ENCODE measurements at places on chromosomes 7 and 10.

GRCh38 chr10:118689070-118689858 is 65.5 kb downstream of the CACUL1 start:
- no peak for DNase-seq

DNA sequence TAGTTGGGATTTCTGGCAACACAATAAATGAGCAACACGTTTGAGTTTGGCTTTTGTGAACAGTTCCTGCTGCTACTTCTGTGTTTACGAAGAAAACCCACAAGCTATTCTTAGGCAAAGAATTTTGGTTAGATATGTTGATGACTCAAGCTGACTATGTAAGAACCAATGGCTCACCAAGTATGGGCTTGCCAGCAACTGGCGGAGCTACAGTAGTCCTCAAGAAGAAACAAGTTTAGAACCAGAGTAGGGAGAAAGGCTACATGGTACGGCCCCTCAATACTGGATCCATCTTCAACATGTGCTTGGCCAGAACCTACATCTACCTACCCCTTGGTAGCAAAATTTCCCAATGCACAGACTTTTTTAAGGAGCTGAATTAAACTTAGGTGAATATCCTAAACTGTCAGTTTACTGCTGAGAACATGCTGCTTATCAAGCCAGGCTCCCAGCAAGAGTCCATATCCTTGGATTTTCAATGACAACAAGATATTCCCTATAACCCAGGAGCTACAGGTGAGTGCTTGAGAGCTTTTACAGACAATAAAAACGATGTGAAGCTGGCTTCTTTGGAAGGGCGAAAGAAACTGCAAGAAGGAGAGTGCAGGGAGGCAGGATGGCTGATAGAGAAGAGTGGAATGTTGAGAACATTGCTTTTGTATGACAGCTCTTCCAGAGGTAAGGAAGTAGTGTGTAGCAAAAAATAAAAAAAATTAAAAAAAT is 74.3 kb upstream of the ASAH2 start:
- DNase-seq, result peak; percentile 95

GRCh38 chr10:119778776-119779445 is 53.1 kb downstream of the INPP5F start:
- no peak for DNase-seq

DNA sequence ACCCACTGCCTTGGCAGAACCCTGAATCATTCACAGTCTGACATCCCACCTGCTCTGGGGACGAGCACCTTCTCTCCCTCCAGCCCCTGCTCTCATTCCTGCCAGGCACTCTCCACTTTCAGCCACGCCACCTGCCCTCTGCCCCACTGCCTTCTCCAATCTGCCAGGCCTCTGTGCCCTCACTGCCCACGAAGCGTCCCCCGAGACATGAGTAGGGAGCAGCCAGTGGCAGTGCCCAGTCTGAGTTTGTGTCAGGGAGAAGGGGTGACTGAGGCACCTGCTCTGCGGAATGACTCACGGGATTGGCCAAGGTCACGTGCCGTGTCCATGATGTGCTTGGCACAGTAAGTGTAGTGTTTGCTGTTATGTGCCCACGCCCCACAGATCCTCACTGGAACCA is 215.2 kb upstream of the PPP2R2D start:
- DNase-seq, result no peak

- no peak for DNase-seq
Measured at GRCh38 chr7:104927055-104927454, 87.0 kb upstream of the KMT2E start.

DNA sequence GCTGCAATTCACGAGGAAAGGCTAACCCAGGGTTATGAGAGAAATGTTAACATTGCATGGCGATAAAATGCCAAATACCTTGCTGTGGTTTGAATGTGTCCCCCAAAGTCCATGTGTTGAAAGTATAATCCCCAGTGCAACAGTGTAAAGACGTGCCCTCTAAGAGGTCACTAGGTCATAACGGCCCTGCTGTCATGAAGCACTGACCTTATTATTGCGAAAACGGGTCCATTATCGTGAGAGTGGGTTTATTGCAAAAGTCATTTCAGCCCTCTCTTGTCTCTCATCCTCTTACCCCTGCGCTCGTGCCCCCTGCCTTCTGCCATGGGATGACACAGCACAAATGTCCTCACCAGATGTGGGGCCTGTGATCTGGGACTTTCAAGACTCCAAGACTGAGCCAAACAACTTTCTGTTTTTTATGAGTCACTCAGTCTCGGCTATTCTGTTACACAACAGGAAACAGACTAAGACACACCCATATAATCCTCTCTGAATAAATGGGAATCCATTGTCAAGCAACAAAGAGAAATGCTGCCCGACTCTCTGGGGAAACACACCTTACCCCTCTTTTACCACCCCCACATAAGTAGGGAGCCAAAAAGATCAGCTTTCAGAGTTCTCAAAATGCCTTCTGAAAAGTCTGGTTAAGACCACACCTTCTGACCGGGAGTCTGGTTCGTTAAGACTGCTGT is 73.1 kb upstream of the UCN3 start:
- peak; percentile 55 for DNase-seq

- DNase-seq, result no peak
Measured at GRCh38 chr10:88343761-88344484, 239.2 kb downstream of the RNLS start.

DNA sequence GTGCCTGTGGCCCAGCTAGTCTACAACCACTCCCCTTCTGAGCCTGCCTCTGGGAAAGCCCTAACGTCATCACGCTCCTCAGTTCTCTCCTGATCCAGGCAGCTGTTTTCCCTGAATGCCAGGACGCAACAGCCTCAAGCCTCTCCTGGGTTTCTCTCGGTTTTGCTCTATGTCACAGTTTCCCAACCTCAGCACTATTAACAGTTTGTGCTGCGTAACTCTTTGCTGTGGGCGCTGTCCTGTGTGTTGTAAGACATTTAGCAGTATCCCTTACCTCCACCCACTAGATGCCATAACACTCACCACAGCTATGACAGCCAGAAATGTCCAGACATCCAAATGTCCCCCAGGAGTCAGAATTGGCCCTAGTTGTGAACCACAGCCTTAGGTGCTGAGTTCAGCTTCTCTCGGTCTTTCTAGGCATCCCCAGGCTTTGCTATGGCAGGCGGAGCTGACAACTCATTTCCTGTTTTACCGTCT is 226.3 kb upstream of the NPVF start:
- DNase-seq, result no peak

DNA sequence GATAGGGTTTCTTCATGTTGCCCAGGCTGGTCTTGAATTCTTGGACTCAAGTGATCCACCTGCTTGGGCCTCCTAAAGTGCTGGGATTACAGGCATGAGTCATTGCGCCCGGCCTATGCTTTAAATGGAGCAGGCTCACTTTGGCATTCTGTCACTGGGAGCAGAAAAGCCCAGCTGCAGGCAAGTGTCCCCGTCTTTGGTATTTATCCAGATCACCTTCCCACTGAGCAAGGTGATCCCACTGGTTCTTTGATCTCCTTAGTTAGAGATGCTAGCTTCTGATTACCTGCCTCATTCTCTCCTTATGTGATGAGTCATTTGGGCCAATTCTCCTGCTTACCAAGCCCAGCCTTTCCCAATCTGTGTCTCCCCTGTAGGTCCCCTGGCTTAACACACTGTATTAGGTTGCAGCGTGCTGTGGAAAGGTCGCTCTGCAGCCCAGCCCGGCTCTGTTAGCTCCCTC is 39.3 kb downstream of the SPDYE5 start:
- DNase-seq, result no peak

- no peak for DNase-seq
Measured at GRCh38 chr10:98790817-98791216, 344.1 kb upstream of the HPS1 start.

DNA sequence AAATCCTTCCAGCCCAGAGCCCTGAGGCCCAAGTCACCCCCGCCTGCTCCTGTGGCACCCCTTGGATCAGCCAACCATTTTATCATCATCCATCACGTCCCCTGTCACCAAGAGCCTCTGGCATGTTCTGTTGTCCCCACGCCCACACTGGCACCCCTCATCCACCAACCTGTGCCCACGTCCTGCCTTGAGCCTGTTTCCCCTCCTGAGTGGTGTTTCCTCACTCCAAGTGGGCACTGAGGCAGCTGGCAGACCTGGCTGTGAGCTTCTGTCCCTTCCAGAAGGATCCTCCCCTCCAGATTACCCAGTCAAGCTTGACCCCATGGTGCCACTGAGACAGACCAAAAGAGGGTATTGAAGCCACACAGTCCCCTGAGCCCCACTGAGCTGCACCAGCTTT is 71.4 kb upstream of the ANTXRL start:
- DNase-seq, result no peak

- DNase-seq, result no peak
Measured at GRCh38 chr7:44580945-44581878, 819 bp downstream of the TMED4 start.

- no peak for DNase-seq
Measured at GRCh38 chr10:121113385-121113696, 262.2 kb downstream of the WDR11 start.

GRCh38 chr10:38212460-38212859 is 118.3 kb downstream of the ZNF37A start:
- no peak for DNase-seq

DNA sequence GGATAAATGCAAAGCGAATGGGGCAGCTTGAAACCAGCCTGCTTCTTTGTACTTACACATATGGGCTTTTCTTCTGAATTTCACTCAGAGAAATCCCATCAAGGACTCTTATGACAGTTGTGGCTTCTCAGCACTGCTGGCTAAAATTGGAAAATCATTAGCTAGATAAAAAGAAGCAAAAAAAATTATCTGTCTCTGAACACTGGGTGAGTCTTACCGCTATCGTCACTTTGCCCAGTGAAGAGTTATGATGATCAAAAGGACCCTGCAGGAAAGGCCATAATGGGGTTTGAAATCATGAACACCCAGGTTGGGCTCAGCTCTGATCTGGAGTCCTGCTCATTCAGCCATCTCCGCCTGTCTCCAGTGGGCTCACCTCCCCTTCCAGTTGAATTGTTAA is 34.3 kb downstream of the AOAH start:
- no peak for DNase-seq

GRCh38 chr7:40899151-40899550 is 764.3 kb downstream of the SUGCT start:
- no peak for DNase-seq

- no peak for DNase-seq
Measured at GRCh38 chr10:24485304-24485703, 238.4 kb downstream of the ARHGAP21 start.

GRCh38 chr10:43287056-43288007 is 20.5 kb upstream of the RASGEF1A start:
- DNase-seq, result no peak

GRCh38 chr7:12757443-12757842 is 70.0 kb downstream of the ARL4A start:
- DNase-seq, result peak; percentile 68

GRCh38 chr7:1460821-1461645 is 1.8 kb upstream of the MICALL2 start:
- DNase-seq, result no peak

DNA sequence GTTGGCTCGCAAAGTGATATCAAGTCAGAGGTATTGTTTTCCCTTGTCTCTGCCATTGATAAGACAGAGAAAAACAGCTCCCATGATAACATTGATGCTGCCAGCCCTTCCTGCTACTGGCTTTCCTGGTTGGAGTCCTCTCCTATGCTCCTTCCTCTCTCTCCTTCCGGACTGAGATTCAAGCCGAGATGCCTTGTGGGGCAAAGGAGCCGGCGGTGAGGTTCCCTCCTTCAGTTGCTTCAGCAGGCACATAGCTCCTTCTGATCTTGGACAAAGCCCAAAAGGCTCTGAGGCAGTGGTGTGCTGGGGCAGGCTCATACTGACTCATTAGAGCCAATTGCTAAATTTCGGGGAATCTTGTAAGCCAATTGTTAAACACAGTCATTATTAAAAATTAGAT is 8.8 kb upstream of the ZCCHC24 start:
- no peak for DNase-seq

DNA sequence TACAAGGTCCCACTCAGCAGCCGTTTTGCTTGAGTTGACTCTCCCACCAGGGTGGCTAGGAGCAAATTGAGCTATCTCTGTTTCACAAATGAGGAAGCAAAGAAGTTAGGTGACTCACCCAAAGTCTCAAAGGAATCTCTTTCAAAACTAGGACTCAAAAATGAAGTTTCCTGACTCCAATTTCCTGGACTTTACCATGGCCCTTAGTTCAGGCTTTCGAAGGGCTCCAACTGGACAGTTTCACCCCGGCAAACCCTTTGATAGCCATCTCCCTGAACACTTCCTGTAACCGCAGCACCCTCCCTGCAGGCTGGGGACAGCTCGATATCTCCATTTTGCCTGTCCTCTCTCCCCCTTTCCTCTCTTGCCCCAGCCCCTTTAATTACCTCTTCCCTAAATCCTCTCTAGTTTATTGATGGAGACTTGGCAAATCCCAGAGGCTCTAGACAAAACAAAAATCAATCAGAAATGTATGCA is 4.7 kb upstream of the AFAP1L2 start:
- no peak for DNase-seq

DNA sequence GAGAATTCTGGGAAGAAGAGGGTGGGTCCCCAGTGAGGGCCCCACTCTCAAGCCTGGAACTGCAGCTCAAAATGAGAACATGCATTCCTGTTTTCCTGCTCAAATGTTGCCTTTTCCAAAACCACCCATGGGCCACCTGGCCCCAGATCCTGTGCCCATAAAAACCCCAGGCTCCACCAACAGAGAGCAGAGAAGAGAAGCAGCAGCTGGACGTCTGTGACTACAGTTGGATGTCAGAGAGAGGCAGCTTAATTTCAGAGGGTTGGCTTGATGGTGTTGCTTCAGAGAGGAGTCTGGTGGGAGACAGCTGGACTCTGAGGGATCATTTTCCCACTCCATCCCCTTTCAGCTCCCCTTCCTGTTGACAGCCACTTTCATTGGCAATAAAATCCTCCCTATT is 256.4 kb downstream of the FZD1 start:
- DNase-seq, result no peak

DNA sequence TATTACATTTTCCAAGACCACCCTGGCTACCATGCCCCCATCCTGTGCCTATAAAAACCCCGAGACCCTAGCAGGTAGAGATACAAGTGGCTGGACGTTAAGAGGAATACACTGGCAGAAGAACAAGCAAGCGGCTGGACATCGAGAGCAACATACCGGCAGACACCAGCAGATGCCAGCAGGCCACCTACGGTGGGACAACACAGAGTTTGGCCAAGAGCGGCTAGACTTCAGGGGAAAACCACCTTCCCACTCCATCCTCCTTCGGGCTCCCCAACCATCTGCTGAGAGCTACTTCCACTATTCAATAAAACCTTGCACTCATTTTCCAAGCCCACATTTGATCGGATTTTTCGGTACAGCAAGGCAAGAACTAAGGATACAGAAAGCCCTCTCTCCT is 70.3 kb downstream of the ORC5 start:
- DNase-seq, result no peak

GRCh38 chr10:107418085-107418806 is 253.7 kb upstream of the SORCS1 start:
- DNase-seq, result no peak
